ENCODE measurements at places on chromosomes 16 and 17.

DNA sequence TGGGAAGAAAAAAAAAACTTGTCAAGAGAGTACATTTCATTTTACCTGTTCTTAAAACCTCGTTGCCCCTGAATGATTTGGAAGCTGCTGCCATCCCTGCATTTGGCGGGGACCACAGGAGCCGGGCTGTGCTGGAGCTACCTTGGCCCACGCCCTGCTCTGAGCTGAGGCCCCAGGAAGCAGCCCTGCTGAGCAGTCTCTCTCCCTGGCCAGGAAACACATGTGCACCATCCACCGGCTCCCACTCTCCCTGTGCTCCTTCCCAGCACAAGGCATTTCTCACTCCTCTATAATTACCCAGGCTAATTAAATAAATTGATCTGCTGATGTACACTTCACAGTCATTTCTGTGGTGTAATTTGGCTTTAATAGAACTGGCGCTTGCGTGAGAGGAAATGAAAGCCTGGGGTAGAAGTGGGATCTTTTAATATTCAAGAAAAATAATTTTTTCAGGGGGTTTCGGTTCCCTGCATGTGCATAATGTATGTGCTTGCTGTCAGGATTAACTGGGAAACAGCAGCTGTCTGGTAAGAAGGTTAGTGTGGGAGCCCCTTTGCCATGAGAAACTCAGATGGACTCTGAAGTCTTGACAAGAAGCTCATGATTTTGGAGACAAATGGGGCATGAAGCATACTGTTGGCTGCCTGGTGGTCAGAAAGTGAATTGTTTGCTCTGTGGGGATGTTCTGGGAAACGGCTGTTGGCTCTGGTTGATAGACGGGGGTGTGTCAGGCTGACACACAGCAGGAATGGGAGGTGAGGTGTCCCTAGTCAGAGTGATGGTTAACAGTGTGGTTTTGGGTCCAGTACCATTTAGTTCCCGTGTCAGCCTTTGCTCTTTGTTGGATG lies 252.3 kb upstream of the EEF2KMT start:
- no peak for DNase-seq

- DNase-seq, result no peak
These were observed 47.4 kb upstream of the ATF7IP2 start for GRCh38 chr16:10338426-10338825.

DNA sequence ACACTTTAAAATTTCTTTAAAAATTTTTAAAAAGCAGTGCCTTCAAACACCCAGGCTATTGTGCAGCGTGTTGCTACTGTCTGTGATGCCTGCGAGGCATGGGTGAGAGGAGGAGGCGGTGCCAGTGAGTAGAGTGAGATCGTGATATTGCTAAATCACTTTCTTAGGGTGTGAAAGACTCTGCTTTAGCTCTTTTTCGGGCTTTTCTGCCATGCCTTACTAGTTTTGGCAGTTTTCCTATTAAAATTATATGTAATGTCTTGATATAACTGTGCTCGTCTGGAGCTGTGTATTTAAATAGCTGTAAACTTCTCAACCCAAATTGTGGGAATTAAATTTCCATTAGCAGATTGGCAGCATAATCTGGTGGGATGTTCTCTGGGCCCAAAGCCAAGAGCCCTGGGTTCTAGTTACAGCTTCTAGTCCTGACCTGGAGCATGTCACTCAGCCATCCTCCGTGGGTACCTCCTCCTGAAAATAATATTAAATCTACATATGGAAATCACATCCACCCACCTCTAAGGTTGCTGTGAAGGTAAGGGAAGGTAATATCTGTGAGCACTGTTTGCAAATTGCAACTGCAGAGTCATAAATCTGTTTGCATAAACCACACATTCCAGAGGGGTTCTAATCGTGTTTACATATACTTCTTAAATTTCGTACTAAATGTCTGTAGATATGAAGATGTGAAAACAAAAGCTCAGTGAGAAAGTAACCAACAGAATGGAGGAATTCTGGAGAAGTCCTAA lies 264.3 kb upstream of the CACNG5 start:
- no peak for DNase-seq

GRCh38 chr16:87052506-87052905 lies 264.7 kb downstream of the C16orf95 start:
- no peak for DNase-seq

DNA sequence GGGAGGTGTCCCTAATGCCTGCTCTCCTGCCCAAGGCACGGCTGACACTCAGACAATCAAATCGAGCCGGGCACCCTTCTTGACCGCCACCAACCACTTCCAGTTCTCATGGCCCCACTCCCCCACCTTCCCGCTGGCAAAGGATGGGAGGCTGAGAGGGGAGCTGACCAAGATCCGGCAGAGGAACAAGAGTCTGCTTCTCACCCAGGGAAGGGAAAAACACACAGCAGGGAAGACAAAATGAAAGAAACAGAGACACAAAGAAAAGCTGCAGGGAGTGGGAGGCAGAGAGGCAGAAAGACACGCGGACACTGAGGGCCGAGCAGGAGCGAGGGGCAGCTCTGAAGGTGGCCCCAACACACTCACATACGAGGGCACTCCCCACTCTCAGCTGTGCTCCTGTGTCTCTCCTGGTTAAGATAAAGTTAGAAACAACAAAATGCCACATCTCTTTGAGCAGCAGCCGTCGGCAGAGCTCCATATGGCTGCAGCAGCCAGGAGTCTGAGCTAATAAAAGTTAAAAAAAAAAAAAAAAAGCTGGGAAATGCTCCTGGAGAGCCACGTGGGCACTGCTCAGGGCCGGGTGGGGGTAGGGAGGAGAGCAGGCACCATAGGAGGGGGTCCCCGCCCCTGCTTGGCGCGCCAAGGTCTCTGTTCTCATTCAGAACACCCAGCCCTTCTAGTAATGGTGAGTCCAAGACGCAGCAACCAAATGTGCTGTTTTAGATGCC lies 7.4 kb downstream of the LRRC75A start:
- DNase-seq, result no peak

- no peak for DNase-seq
These were observed 96.5 kb downstream of the ABCC1 start for GRCh38 chr16:16045879-16046278.

DNA sequence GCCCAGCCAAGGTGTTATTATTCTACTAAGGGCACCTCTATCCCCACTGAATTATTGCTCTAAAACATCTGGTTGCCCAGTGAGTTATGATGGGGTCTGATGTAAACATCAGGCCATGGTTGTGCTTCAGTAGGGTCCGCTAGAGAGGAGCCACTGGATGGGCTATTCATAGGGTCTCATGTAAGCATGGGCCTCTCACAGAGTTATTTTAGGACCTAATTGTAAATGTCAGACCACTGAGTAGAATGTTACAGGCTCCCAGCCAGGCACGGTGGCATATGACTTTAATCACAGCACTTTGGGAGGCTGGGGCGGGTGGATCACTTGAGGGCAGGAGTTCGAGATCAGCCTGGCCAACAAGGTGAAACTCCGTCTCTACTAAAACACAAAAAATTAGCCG lies 5.3 kb downstream of the RAPGEFL1 start:
- DNase-seq, result no peak

GRCh38 chr16:8858994-8859912 lies 9.6 kb downstream of the CARHSP1 start:
- no peak for DNase-seq

Data from non-pigmented ciliary epithelial cell (primary cell).